ENCODE measurements at places on chromosomes 12 and 14.
A peak's percentile ranks its signal among the peaks of the same experiment; 100 is the strongest.

DNA sequence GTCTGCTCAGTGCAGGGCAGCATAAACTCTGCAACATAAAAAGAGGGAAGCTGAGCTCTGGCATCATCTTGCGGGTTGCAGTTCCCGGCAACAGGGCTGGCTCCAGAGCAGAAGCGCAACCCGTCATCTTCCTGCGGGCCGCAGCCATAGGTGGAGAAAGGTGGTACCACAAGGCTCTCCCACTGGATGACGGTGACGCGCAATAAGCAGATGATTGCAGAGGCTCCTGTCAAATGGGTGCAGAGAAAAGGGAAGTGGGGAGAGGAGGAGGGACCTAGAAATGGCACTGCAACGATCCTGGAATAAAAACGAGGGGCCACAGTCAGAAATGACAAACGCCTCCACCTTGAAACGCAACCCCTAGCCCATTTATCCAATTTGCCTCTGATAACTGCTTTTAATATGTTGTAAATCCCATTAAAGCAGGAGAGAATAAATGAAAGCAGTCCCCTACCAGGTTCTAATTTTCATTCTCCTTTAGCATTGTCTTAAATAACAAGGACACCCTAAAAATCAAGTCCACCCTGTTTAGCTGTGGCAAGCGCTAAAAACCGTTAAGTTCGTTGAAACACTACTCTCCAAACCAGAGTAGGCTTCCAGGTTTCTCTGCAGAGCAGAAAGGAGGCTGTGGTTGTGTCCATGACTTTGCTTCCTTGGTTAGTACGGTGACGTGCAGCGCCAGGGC, 30.9 kb upstream of the TUBA1C start:
- H3K27ac ChIP-seq, result peak overlapping the region; percentile 83
- DNase-seq, result no peak
- no peaks in the 10 kb centered on the region for H3K27me3 ChIP-seq
- H3K36me3 ChIP-seq, result no peaks in the 10 kb centered on the region

GRCh38 chr12:124582108-124582424, 14.7 kb upstream of the NCOR2 start:
- H3K4me3 ChIP-seq, result no peak overlapping the region
- no peaks in the 10 kb centered on the region for H3K27me3 ChIP-seq
- no peak overlapping the region for H3K27ac ChIP-seq
- no peaks in the 10 kb centered on the region for H3K36me3 ChIP-seq

DNA sequence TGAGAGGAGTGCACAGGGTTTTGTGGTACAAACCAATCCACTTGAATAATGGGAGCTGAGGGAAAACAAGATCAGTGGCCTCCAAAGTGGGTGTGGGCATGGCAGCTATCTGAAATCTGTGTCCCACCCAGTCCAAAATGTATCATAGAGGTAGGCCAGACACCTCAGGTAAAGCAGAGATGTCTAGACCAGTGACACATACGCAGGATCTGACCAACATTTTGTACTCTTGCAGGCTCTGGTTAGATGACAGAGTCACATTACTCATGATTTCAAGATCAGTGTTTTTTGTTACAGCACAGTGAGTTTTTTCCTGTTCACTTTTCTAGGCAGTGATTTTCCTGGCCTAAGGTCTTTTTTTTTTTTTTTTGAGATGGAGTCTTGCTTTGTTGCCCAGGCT, 211.8 kb downstream of the PCNX1 start:
- H3K36me3 ChIP-seq, result peaks cover 12% of the 10 kb centered on the region
- peaks cover 21% of the 10 kb centered on the region for H3K4me1 ChIP-seq
- peak; percentile 38 for DNase-seq
- H3K27me3 ChIP-seq, result no peaks in the 10 kb centered on the region

- no peaks in the 10 kb centered on the region for H3K27me3 ChIP-seq
- peak overlapping the region; percentile 85 for H3K4me3 ChIP-seq
- no peaks in the 10 kb centered on the region for H3K36me3 ChIP-seq
Measured at GRCh38 chr12:48816143-48816854, 2.0 kb upstream of the CACNB3 start.

DNA sequence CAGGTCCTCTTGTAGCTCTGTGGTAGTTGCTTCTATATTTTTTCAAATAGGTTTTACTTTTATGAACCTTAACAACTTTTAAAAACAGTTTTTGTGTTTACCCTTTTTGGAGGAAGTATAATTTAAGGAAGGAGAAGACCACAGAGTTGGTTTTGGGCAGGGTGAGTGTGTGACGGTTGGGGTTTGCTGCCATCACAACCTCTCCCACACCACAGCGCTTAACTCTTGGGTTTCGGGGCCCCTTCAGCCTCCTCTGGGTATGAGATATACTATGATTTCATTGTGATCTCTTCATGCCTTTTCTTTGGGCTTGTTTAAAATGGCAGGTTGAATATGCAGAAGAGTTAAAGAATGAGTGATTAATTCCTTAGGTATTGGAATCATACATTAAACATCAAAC, 228.7 kb upstream of the CRY1 start:
- H3K4me1 ChIP-seq, result peaks cover 5% of the 10 kb centered on the region
- H3K27ac ChIP-seq, result no peak overlapping the region
- H3K36me3 ChIP-seq, result no peaks in the 10 kb centered on the region
- DNase-seq, result no peak

DNA sequence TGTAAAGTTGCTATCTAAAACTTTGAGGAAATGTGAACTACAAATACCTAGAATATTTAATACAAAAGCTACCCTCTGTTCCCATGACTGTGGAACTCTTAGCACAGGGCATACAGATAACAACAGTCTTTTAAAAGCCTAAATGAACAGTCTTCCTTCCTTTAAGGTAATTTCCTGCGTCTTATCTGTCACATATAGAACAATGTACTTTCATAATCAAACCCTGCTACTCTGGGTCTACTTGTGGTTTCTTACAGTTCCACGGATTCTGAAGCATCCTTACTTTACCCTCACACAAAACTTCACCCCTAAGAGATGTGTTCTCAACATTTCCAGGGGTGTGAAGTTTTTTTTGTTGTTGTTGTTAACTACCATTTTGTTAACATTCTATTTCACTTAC, 5.1 kb downstream of the PKP2 start:
- peak overlapping the region; percentile 95 for H3K27ac ChIP-seq
- H3K36me3 ChIP-seq, result peaks cover 17% of the 10 kb centered on the region

DNA sequence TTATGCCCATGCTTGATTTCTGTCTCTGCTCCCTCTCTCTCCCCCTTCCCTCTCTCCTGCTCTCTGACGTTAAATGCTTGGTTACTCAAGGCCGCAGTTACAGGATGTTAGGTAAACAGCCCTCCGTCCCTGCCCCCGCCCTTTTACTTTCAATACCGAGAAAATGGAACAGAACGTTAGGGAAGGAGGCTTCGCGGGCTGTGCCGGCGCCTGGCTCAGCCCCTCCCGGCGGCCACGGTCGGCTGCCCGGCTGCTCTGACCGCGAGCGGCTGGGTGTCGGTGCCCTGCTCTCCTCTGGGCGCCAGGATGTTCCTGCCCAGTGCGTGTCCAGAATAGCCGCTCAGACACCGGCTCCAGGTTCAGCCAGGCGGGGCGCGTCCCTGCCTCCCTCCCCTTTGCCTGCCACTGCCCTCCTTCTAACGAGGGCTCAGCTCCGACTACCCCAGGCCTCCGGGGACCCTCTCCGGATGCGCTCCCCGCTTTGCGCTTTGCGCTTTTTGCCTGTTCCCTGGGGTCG, 166.1 kb downstream of the ADCK1 start:
- peaks cover 6% of the 10 kb centered on the region for H3K4me1 ChIP-seq
- no peaks in the 10 kb centered on the region for H3K36me3 ChIP-seq
- H3K27me3 ChIP-seq, result no peaks in the 10 kb centered on the region

DNA sequence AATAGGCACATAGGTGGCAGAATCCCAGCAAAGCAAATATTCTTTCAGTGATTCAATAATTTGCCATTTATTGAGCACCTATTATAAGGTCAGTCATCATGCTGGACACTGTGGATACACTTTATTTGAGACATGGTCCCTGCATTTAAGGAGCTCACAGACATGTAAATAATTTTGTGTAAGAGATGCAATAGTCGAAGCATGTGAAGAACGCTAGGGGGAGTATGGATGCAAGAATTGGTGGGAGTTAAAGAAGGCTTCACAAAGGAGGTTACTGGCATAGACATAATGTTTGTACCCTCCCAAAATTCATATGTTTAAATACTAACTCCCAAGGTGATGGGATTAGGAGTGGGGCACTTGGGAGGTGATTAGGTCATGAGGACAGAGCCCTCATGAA, 260.6 kb upstream of the GARIN6 start:
- peaks cover 4% of the 10 kb centered on the region for H3K4me1 ChIP-seq
- no peaks in the 10 kb centered on the region for H3K36me3 ChIP-seq
- no peak overlapping the region for H3K27ac ChIP-seq
- peak; percentile 70 for DNase-seq

DNA sequence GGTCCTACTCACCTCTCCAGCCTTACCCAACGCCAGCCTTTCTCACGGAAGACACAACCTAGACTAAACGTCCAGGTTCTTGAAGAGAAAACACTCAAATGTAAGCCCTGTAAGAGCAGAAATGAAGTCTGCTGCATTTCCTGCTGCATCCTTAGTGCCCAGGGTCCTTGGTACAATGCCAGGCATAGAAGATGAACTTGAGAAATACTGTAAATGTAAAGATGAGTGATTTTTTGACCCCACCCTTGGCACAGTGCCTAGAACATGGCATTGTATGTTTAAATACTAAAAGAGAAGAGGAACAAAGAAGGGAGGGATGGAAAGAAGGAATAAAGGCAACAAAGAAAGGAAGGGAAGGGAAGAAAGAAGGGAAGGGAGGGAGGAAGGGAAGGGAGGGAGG, 514.6 kb downstream of the MED13L start:
- H3K4me3 ChIP-seq, result no peak overlapping the region
- H3K36me3 ChIP-seq, result peaks cover 6% of the 10 kb centered on the region
- peaks cover 10% of the 10 kb centered on the region for H3K4me1 ChIP-seq
- H3K27me3 ChIP-seq, result peaks cover 47% of the 10 kb centered on the region
- no peak overlapping the region for H3K27ac ChIP-seq

DNA sequence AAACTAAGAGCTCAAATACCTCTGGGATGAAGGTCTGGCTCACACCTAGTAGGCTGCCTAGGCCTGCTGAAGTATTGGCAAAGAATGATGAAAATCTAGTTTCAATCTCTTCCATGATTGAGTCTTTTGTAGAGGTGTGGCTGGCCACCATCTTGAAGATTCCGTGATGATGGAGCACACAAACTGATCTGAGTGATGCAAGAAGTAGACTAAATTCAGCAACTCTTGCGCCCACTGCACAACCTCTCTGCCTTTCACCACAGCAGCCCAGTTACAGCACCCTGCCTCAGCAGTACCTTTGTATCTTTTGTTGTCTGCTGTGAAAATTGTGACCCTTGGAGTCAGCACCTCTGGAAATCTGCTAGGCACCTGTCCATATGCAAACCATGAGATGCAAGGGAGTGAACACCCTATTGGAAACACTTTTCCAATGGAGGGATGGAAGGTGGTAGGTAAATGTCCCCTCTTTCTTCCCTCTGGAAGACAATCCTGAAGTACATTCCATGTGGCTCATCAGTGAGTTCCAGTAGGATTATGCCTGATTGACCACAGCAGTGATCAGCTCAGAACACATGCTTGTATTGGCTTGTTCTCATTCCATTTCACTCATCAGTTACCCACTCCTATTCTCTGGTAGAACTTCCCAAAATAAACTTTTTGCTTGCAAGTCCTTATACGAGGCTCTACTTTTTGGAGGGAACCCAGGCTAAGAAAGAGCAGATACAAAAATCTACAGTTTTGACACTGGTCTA, 58.6 kb downstream of the BTBD7 start:
- H3K27ac ChIP-seq, result no peak overlapping the region
- no peak for DNase-seq
- H3K27me3 ChIP-seq, result no peaks in the 10 kb centered on the region
- H3K36me3 ChIP-seq, result peaks cover 20% of the 10 kb centered on the region
- H3K4me1 ChIP-seq, result peaks cover 5% of the 10 kb centered on the region

DNA sequence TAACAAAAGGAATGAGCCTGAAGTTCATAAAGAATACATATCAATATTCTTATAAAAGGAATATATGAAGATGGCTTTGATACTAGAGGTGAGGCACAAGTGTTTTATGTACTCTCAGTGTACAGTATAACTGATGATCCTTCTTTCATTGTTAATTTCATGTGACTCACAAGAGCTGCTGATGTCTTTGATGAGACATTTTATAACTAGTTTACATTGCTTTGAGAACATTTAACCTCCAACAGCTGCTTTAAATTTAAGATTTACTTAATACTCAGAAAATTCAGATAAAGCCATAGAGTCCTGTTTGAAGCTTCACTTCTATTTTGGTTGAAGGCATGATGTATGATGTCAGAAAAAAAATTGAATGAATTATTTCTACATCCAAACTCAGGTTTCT, 59.8 kb downstream of the WASHC4 start:
- DNase-seq, result no peak
- no peak overlapping the region for H3K4me3 ChIP-seq
- H3K27me3 ChIP-seq, result no peaks in the 10 kb centered on the region
- no peak overlapping the region for H3K27ac ChIP-seq

DNA sequence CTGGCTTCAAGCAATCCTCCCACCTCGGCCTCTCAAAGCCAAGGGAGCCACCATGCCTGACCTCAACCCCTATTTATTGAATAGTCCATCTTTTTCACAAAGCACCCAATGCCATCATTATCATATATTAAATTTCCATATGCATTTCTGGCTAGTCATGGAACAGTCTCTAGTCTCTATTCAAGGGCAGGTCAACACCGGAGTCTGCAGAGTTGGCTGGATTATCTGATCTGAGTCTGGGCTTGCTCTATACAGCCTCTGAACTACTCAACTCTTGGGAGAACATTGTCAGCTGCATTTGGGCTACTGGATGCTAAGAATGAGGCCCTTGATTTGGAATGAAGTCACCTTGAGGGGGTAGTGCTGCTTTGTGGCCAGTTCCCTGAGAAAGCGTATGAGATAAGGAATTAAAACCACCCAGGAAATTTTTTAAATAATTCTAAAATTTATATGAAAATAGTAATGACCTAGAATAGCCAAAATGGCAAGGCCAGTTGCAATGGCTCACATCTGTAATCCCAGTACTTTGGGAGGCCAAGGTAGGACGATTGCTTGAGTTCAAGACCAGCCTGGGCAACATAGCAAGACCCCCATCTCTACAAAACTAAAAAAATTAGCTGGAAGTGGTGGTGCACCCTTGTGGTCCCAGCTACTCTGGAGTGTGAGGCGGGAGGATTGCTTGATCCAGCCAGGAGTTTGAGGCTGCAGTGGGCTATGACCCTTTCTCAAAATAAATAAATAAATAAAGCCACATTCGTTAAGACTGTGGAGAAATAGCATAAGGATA, 6.9 kb upstream of the NAA25 start:
- DNase-seq, result no peak
- no peak overlapping the region for H3K4me3 ChIP-seq
- H3K36me3 ChIP-seq, result no peaks in the 10 kb centered on the region
- H3K27ac ChIP-seq, result no peak overlapping the region

DNA sequence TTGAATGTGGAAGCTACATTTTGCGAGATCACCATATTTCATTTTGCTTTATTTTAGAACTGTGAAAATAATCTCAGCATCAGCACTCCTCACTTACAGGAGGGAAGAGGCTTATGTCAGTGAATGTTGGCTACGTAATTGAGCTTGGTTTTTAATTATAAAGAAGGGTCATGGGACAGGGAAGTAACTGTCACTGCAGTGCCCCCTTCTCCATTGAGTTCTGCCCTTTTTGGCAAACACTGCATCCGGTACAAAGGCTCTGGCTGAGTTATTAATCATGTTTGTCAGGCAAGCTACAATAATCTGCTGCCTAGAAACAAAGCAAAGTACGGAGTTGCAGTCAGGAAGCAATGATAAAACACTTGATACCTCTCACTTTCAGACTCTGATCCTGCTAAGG, 546.7 kb downstream of the SNAPC1 start:
- no peaks in the 10 kb centered on the region for H3K36me3 ChIP-seq
- no peaks in the 10 kb centered on the region for H3K27me3 ChIP-seq
- H3K4me1 ChIP-seq, result peaks cover 7% of the 10 kb centered on the region
